Stimulated activated CD4-positive, alpha-beta T cell treated with anti-CD3 and anti-CD28 coated beads, Interleukin-4, amount 100 ng/mL, for 24 hours (primary cell): ENCODE measurements at places on chromosomes 16 and 17.

DNA sequence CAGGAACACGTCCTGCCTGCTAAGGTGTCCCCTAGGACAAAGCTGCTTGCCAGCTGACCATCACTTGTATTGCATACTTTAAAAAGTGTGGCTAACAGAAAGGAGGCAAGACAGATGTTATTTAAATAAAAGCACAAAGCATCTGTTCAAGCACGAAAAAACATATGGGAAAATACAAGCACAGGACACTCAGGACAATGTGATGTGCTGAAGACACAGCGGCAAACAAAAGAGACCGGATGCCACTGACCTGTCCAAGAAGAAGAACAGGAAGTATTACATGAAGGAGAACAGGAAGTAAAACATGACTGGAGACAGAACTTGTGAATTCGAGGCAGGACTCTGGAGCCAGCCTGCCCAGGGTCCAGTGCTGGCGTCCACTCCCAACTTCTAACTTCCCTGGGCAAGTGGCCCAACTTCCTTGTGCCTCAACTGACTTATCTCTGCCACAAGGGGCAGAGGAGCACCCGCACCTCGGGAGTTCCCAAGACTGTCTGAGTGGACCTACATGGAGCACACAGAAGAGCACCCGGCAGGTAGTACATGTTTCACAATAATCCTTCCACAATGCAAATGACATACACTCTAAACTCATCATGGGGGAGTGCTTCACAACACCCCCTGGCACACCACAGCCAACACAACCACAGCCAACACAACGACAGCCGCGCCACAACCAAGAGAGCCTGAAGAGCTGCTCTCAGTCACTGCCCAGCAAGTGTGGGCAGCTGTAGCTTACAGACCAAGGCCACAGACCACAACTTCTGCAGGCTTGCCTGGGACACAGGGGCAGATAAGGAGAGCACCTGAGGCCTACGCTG, 36.6 kb downstream of the ANKRD11 start:
- DNase-seq = no peak

GRCh38 chr17:47957591-47958490, at the start of gene PRR15L:
Gene PRR15L (minus strand): TSS chr17:47957883. CDS start chr17:47953234, 4,649 bp downstream.
- DNase-seq = no peak

DNA sequence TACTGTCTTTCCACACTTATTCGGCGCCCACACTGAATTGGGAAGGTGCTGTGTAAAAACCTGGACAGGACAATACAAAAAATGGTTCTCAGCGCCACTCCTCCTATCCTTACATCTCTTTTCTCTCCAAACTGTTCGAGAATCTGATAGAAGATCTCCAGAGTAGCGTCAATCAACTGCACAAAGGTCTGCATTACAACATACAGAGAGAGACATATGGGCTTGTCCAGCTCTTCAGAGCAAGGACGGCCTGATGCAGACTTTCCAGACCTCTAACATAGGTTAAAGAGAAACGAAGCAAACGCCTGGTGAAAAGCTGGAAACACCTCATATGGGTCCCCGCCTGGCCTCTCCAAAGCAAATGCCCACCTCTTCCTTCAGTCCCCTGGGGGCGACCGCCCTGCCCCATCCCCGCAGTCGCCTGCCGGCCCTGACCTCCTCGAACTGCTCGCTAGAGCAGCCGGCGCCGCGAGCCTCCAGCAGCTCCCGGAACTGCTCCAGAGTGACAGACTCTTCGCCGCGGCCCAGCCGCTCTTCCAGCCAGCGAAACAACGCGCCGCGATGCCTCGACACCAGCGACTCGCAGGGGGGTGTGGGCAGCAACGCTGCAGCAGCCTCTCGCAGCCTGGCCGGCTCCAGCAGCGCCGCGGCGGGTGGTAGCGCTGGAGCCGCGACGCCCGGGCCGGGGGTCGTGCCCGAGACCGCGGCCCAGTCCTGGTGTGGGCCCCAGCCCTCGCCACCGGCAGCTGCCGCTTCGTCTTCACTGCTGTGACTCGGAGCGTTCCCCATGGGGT, 526 bp downstream of the ZZEF1 start:
- DNase-seq = peak; percentile 27

GRCh38 chr16:89360760-89361435, 129.5 kb downstream of the ANKRD11 start:
- DNase-seq = peak; percentile 78

- DNase-seq = no peak
These were observed 2.0 kb downstream of the TRPV2 start for GRCh38 chr17:16417399-16417798.

- DNase-seq = peak; percentile 61
These were observed 25.6 kb downstream of the PIEZO1 start for GRCh38 chr16:88759245-88759975.

- no peak for DNase-seq
These were observed 73.8 kb downstream of the CMIP start for GRCh38 chr16:81518439-81518757.

- DNase-seq = no peak
These were observed 348.9 kb upstream of the C16orf82 start for GRCh38 chr16:26717826-26718225.

DNA sequence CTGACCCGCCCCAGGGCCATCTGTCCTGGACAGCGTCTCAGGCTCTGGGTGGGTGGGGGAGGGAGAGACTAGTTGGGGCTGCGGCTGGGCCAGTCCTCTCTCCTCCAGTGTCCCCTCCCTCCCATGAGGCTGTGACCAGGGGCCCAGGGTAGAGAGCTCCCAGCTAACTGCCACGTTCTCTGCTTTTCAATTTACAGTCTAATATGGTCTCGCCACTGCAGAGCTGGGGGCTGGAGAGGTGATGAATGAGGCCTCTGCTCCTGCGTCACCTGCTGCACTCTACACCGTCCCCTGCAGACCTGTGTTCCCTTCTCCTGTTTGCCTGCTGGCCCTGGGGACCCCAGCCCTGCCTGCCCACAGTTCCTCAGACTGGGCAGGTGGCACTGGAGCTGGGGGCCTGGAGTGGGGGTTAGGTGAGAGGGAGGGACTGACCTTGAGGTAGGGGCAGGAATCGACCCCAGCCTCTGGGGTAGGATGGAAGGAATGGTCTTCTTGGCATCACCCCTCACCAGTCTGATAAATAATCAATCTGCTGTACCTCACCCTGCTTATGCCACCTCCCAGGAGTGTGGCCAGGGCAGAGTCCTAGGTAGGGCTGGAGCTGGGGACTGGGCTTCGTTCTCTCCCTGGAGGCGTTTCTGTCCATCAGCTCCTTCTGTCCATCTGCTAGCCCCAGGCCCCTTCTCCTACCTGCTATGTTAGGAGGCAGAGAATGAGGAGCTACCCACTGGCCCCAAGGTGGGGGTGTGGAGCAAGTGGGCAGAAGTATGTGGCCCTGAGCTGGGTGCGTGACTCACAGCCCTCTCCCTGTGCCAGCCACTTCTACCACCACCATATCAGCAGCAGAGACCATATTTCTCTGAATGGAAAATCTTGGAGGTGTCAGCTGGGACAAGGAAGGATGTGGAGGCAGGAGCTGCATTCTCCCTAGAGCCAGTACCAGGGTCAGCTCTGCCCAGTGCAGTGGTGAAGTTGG, 12.9 kb downstream of the SEZ6 start:
- no peak for DNase-seq

DNA sequence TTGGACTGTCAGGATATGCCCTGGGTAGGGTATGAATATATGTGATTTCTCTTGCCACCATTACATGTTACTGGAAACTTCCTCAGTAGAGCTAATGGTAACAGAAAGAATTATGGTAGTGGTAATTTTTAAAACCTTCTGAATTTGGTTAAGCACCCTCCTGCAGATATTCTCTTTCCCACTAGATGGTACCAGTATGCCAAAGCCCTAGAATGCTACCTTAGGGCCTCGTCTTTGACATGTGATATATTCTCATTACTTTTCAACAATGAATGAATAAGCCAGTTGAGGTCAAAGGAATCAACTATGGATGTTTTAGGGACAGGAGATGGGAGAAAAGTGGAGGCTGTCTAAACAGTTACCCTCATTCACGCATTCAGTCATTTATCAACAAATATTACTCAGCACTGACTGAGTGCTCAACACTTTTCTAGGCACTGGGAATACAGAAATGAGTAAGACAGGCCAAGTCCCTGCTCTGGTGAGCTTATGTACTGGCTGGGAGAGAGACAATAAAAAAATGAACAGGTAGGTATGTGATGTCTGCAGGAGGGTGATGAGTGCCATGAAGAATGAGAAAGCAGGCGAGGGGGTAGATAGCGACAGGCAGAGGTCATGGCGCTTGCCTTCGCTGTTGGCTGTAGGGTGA, 14.7 kb downstream of the CDH13 start:
- no peak for DNase-seq

DNA sequence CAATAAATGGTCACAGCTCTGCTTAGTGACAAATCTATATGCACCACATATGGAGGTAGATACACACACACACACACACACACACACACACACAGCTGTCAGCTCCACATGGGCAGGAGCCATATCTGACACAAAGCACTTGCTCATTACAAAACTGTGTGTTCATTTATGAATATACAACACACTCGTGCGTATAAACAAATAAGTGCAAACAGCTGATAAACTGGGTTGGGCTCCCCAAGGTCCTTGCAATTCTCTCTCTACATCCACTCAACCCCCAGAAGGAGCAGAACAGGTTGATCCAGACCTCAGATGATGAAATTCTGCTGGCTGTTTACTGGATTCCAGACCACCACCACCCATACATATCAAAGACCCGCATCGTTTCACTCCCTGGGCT, 140.7 kb downstream of the XYLT1 start:
- DNase-seq = no peak

DNA sequence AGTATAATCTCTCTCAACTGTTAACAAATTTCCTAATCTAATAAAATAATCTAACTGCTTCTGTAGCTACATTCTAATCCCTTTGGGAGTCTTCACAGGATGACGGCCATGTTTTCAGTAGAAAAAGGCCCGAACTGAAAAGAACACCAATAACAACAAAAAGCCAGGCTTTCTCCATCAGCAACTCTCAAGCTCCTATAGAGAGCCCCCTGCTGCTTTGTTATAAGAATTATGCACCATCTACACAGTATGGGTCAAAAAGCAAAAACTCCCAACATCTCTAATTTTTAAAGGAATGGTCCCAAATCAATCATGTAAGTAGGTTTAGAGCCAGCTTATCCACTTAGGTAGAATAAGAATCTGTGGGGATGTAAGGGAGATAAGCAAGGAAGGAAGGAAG, 163.6 kb upstream of the C17orf78 start:
- no peak for DNase-seq

GRCh38 chr16:89576153-89577054, 846 bp downstream of the CPNE7 start:
- DNase-seq = no peak

- DNase-seq = no peak
These were observed 9.8 kb upstream of the NR1D1 start for GRCh38 chr17:40110026-40110845.

GRCh38 chr17:76293106-76293505, 15.0 kb downstream of the QRICH2 start:
- DNase-seq = no peak

- no peak for DNase-seq
These were observed 171.7 kb downstream of the VPS53 start for GRCh38 chr17:542943-543342.

GRCh38 chr17:58618336-58618735, 73.5 kb downstream of the TEX14 start:
- no peak for DNase-seq

DNA sequence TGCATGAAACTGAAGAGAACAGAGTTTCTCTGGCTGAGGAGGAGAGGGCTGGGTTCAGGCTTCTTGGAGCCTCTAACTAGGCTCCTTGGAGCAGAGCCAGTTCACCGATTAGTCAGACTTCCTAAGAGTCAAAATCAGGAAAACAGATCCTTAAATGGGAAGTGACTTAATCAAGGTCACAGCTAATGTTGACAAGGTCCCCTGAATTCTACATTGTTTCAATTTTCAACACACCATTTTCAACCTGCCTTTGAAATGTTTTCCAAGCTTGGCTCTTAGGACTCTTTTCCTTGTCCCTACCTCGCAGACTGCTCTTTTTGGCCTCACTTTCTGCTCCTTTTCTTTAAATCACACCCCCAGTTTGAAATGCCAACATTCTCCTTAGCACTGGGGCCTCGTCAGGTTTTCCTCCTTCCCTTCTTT, 16.3 kb downstream of the MYL4 start:
- DNase-seq = no peak

- DNase-seq = no peak
These were observed 11.6 kb upstream of the ADGRG1 start for GRCh38 chr16:57616876-57617275.

- DNase-seq = no peak
These were observed 42.7 kb upstream of the ANKFN1 start for GRCh38 chr17:56110463-56111135.

DNA sequence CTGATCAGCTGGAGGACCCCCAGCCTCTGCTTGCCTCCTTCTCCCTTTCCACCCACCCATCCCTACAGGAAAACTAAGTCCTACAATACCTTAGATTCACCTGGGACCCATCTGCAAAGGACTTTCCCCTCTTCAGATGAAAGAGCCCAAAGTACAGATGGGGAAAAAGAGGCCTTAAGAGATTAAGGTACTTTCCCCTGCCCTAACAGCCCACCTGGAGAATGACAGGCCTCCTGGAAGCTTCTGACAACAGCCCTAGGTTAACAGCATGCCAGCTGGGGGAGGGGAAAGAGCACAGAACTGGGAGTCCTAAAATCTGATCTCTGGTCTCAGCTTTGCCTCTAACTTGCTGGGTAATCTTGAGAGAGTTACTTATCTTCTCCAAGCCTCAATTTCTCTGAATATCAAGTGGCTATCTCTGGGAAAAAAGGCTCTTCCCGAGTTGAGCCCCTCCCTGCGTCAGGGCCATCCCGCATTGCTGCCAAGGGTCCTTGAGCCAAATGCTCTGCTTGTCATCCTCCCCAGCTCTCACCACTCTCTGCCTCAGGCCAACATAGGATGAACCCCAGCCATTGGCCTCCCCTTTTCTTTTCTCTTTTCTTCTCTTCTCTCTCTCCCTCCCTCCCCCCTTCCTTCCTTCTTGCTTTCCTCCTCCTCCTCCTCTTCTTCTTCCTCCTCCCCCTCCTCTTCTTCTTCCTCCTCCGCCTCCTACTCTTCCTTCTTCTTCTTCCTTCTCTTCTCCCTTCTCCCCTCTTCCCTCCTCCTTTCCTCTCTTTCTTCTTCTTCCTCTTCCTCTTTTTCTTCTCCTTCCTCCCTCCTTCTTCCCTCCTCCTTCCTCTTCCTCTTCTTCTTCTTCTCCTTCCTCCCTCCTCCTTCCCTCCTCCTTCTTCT, 22.5 kb upstream of the SP6 start:
- no peak for DNase-seq

DNA sequence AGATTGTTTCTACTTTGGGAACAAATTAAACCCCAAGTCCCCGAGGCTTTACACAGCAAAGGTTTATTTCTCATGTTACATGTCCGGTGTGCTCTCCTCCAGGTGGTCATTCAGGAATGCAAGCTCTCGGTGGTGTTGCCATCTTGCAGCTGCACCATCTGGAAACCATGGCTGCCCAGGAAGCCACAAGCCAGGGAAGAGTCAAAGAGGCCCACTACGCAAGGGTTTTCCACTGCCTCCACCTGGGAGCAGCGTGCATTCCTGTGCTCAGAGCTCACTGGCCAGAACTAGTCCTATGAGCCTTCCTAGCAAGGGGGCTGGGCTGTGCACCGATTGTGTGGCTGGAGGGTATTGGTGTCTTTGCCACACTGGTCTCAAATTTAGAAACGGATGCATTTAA, 128.8 kb upstream of the FOXF1 start:
- DNase-seq = no peak

- DNase-seq = no peak
These were observed 90.4 kb downstream of the SSH2 start for GRCh38 chr17:29839656-29840055.
